T-helper 22 cell (primary cell): ENCODE measurements at places on chromosomes 5 and 9.

DNA sequence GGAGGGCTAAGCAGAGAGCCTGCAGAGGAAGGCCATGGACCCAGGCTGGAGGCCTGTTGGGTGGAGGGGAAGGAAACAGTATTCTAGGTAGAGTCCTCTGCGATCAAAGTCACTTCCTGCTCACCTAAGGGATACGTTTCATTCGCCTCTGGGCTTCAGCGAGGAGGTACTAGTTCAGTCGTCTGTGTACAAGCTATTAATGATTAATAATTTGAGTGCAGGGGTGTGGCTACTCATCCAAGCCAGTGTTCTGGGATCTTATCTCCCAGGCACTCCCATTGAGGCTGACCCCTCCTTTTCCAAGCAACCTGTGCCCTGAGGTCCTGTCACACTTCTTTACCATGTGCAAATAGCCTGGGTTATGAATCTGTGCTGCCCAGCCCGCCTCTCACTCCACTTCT, 25.2 kb downstream of the RALGPS1 start:
- DNase-seq, result no peak

- DNase-seq, result no peak
Measured at GRCh38 chr9:126723807-126724172, 81.0 kb upstream of the ZBTB43 start.

GRCh38 chr9:81594415-81594814, 94.9 kb downstream of the TLE1 start:
- DNase-seq, result no peak

GRCh38 chr5:78756858-78757257, 108.3 kb upstream of the LHFPL2 start:
- DNase-seq, result no peak

DNA sequence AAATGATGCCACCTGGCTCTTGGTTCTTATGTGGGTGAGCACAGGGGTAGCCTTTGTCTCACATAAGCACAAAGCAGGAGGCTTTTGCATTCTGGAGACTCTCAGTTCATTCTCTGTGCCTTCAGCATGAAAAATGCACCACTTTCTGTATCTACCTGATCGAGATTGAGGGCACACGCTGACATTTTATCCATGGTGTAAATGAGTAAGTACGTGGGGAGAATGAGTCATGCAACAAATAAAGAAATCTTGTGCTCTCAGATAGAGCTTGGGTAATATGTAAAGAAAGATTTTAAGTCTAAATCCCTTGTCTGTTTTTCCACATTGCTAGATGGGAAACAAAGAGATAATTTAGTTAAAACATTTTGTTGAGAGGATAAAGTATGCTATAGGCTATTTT, 607.2 kb upstream of the WWC1 start:
- no peak for DNase-seq

DNA sequence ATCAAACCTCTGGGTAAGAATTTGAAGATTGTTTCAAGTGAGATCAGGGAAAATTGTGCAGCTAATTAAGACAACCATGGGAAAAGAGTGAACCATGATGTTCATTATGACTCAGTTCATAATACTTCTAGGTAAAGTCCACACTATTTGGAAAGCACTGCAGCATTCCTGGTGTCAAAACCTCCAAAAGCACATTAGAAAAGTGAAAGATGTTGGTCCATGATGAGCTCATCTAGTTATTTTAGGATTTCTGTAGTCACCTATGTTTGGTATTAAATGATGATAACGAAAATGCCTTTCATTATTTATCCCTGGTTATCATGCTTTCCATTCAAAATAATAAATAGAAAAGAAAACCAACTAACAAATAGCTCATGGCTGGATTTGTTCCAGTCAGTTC, 49.1 kb downstream of the PTCD2 start:
- DNase-seq, result no peak

GRCh38 chr9:28396058-28396457, 822.8 kb upstream of the C9orf72 start:
- no peak for DNase-seq

DNA sequence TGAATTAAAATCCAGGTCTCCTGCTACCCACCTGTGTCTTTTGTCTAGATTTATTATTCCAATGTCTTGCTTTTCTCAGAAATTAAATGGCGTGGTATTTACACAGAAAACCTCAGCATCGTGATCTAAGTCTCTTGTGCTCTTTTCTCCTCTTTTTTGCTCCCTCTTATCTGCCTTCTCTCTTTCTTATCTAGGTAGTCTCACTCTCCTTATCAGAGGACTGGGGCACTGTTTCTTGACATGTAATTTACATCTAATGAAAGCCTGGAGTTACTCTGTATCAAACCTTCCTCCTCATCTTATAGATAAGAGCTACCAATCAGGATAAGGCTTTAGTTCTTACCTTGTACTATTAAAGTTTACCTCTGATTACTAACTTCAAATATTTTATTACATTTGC, 933.8 kb downstream of the TLE1 start:
- DNase-seq, result no peak

- no peak for DNase-seq
Measured at GRCh38 chr9:28999057-28999456, 1425.8 kb upstream of the C9orf72 start.

- DNase-seq, result no peak
Measured at GRCh38 chr5:137695651-137696428, 40.0 kb downstream of the KLHL3 start.

DNA sequence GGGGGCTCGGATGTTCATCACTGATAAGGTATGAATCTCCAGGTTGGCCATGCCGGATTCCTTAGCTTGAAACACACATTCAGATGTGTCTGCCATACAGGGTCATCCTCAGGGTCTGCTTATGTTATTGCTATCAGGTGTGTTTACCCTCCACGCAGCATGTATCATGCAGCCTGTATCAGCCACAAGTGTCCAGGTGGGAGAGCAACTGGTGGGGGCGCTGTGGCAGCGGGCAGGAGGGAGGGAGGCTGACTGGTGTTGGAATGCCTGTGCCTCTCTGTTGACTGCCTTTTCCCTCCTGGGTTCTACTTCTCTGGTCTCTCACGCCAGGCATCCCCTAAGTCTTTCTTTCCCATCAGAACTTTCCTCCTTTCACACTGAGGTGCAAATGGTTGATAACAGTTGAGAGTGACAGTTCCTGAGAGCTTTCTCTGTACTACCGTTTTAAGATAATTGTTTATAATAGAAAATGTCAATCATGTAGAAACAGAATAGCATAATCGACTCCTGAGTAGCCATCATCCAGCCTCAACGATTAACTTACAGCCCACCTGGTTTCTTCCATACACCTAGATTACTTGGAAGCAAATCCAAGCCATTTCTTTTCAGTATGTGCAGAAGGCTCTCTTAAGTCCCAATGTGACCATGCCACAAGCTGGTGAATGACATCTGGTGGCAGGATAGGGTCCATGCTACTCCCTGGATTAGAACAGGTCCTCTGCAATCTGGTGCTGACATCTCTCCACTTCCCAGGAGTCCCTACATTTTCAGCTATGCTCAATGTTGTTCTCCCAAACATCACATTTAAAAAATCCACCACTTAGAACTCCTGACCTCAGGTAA, 86.6 kb downstream of the ACER2 start:
- no peak for DNase-seq

DNA sequence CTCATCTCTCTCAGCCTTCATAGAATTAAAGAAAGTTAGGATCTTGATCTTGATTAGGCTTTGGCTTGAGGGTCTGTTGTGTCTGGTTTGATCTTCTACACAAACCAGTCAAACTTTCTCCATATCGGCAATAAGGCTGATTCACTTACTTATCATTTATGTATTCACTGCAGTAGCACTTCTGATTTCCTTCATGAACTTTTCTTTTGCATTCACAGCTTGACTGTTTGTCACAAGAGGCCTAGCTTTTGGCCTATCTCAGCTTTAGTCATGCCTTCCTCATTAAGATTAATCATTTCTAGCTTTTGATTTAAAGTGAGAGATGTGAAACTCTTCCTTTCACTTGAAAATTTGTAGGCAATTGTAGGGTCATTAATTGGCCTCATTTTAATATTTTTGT, 62.8 kb downstream of the SH3RF2 start:
- no peak for DNase-seq

DNA sequence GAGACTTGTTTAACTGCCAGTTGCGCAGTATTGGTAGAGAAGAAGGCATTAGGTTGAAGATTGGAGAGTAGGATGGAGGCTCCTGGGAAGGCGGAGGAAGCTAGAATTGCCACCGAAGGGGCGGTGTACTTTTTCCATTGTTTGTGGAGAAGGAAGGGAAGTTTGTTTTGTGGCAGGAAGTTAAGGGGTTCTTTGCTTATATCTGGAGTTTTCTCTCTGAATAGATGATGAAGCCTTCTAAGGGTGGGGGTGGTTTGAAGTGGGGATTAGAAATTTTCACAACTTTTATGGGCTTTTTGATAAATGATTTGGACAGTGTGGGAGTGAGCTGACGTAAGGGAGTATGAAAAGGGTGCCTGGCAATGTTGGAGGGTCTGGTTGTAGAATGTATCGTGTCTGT, 59.3 kb downstream of the SNX30 start:
- no peak for DNase-seq

DNA sequence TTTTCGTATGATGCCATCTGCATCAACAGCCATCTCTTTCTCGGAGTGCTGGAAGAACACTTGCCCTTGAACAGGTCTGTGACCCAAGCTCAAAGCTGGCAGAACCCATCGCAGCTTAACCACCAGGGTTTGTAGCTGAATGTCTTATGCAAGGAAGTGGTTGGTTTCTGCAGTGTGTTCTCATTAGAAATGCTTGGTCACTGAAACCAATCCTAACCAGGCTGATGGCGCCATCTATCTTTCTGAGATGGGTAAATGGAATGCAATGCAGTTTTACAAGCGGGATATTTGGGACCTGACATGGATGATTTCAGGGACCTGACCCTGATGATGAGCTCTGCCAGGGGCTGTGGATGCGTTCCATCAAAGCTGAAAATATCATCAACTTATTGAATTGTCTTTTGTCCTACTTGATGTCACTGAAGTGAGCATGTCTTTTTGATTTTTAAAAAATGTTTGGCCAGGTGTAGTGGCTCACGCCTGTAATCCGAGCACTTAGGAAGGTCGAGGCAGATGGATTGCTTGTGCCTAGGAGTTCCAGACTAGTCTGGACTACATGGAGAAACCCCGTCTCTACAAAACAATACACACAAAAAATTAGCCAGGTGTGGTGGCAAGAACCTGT, 28.7 kb downstream of the DMRT3 start:
- DNase-seq, result no peak

DNA sequence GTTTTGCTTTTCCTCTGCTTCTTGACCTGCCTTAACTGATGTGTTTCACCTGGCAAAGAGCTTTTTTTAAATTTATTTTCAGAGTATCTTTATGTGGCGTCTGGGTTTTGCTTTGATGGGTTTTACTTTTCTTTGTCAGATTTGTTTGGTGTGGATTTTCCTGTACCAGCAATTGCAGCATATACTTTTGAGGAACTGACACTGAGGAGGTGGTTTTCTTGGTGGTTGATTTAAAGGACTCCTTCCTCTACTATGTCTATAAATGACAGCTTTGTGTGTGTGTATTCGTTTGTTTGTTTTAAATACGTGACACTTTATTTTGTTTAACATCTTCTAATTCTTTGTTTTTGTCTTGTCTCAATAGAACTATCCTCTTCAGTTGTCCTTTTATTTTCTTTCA, 1071.9 kb upstream of the ARRDC3 start:
- DNase-seq, result no peak

DNA sequence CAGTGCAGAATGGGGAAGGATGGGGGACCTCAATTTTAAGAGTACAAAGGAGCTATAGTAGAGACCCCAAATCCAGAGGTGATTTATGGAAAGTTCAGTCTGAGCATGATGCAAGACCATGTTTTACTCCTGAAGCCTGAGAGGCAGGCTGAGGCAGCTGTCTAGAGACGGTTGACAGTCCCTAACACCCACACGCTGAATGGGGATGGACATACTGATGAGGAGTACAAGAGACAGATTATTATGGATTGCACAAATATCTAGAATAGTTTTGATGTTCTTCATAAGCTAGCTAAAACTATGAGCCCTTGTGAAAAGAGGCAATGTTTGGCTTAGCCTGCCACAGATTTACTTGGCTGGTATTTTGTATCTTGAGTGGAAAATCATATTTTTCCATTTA, 64.5 kb downstream of the PRR16 start:
- DNase-seq, result no peak

GRCh38 chr5:171094356-171094755, 214.7 kb upstream of the TLX3 start:
- DNase-seq, result no peak

- DNase-seq, result no peak
Measured at GRCh38 chr9:6109571-6109970, 94.1 kb upstream of the RANBP6 start.

DNA sequence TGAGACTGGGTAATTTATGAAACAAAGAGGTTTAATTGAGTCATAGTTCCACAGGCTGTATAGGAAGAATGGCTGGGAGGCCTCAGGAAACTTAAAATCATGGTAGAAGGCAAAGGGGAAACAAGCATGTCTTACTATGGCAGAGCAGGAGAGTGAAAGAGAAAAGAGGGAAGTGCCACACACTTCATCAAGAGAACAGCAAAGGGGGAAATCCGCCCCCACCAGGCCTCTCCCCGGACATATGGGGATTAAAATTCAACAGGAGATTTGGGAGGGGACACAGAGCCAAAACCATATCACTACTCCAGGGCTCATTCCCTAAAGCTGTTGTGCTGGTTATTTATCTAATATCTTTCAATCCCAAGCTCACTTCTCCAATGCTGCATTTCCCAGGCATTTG, 50.2 kb upstream of the NR3C1 start:
- DNase-seq, result no peak

- DNase-seq, result no peak
Measured at GRCh38 chr5:131142970-131143617, 22.0 kb downstream of the HINT1 start.

GRCh38 chr5:32057187-32058096, 116.7 kb downstream of the GOLPH3 start:
- DNase-seq, result no peak

GRCh38 chr5:65883461-65883860, 42.9 kb upstream of the ERBIN start:
- no peak for DNase-seq

DNA sequence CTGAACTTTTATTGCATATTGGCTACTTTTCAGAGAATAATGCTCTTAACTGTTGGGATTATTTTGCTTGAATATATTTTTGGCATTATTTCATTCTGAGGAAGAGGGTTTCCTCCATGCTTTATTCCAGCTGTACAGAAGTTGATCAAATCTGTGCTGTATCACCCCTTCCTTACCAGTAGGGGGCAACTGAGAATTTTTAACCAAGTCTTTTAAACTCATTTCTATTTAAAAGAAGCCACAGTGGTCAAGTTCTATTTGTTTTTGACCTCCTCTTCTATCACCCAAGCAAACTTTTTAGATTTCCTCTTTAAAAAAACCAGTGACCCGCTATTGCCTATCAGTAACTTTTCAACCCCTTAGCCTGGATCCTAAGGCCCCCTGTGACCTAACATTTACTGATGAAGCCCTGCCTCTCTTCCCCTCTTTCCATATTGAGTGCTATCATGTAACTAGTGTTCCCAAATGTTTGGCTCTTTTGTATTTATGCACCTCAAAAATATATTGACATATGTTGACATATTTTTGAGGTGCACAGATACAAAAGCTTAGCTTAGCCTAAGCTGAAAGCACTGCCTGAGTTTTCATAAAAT, 80.6 kb downstream of the FBXO4 start:
- no peak for DNase-seq

- DNase-seq, result no peak
Measured at GRCh38 chr5:68757006-68757405, 336.8 kb upstream of the SLC30A5 start.
